ENCODE measurements at places on chromosomes 5 and 9.

DNA sequence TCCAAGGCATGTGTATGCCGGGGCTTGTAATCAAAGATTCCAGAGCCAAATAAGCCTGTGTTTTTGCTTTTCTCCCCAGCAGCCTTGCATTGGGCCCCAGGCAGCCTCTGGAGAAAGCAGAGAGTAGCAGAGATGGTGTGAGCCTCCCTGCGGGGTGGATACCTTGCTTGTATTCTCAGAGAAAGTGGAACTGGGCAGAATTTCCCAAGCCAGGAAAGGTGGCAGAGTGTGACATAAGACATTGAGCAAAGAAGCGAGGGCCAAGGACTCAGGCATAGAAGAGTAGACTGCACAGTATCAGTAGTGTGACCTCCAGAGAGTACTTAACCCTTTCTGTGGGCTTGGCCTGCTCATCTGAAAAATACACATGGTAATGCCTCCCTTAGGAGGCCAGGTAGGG, 1.6 kb upstream of the GSN start:
- DNase-seq, result no peak

GRCh38 chr9:93134015-93134739, at the start of gene NINJ1:
Gene NINJ1, minus strand, starts transcription at chr9:93134251. Its CDS starts 34 bp downstream, at chr9:93134217.
- DNase-seq, result peak; percentile 74

GRCh38 chr5:89723907-89724306, 685.6 kb downstream of the CETN3 start:
- DNase-seq, result no peak

GRCh38 chr5:81067406-81067805, 107.2 kb downstream of the RASGRF2 start:
- DNase-seq, result no peak

Data from EL (cell line).